Activated T-helper 17 cell treated with anti-CD3 and anti-CD28 coated beads, Interleukin-2, amount 50 U/mL, for 72 hours (primary cell): ENCODE measurements at places on chromosomes 12 and 14.

GRCh38 chr14:104654119-104654518 is 35.3 kb upstream of the INF2 start:
- ATAC-seq = no peak

GRCh38 chr14:101461891-101462290 is 99.4 kb upstream of the DIO3 start:
- ATAC-seq = no peak

- ATAC-seq = no peak
These were observed 618.6 kb downstream of the AACS start for GRCh38 chr12:125683748-125684381.

DNA sequence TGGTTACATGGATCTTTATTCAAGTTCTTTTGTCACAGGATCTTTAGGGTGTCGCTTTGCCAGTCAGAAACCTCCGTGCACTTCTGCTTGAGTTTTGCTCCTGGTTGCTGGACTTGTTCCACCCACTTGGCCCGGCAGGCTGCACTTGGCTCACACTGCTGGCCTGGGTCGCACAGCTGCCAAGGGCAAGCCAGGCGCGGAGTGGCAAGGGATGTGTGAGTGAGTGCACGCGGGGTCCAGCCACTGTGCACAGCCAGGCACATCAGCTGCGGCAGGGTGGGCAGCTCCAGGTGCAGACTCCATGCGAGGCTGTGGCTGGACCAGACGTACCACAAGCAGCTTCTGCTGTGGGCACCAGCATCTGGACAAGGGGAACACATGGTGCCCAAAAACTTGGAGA is 76.6 kb downstream of the DERA start:
- no peak for ATAC-seq
